Activated T-helper 1 cell treated with anti-CD3 and anti-CD28 coated beads, Interleukin-12 subunit alpha, Interleukin-12 subunit beta, Interleukin-2, Interleukin-4 antibody, amounts not matched to agents 30 ng/mL and 10 ng/mL and 1 ng/mL, durations not matched to agents 14 hours and 24 hours and 36 hours (primary cell): ENCODE measurements at places on chromosomes 1 and 21. TPM values are rescaled to one million over a fixed set of nuclear protein-coding genes. Genes with fewer than 3 reads are reported as not detected.

RIMKLA gene
- total RNA-seq = 3.3 and 4.8 TPM in 2 replicates

IFNGR2 gene
- total RNA-seq = 3.4 and 3.7 TPM in 2 replicates

GRCh38 chr1:202710070-202711045, at the start of gene SYT2:
TSS of gene SYT2 (minus strand) at chr1:202710454. CDS start at chr1:202605772, 104,682 bp downstream.
- no peak for DNase-seq

GRCh38 chr21:38729754-38730379, 75.9 kb upstream of the ETS2 start:
- no peak for DNase-seq

- no peak for DNase-seq
These were observed 138.3 kb downstream of the PTGER3 start for GRCh38 chr1:70909262-70909822.
